ENCODE measurements at places on chromosomes 2 and 18.

- DNase-seq, result no peak
Measured at GRCh38 chr18:69786427-69786826, 161.2 kb downstream of the CD226 start.

- DNase-seq, result no peak
Measured at GRCh38 chr18:43009674-43010073, 105.8 kb downstream of the RIT2 start.

DNA sequence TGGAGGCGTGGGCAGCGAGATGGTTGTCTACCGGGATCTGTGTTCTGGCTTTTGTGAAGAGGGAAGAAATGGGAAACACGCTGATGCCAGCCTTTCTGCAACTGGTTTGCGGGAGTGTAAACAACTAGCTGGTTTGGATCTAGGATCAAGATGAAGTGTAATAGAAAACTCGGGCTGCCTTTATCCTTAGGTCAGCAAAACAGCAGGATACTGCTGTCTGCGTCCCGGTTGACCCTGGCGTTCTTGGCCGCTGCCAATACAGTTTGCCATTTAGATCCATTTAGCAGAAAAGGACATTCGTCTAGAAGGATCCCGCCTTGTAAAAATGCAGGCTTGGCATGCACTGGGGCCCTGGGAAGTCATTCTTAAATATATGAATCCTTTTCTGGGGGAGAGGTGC is 42.0 kb downstream of the RAB31 start:
- no peak for DNase-seq

DNA sequence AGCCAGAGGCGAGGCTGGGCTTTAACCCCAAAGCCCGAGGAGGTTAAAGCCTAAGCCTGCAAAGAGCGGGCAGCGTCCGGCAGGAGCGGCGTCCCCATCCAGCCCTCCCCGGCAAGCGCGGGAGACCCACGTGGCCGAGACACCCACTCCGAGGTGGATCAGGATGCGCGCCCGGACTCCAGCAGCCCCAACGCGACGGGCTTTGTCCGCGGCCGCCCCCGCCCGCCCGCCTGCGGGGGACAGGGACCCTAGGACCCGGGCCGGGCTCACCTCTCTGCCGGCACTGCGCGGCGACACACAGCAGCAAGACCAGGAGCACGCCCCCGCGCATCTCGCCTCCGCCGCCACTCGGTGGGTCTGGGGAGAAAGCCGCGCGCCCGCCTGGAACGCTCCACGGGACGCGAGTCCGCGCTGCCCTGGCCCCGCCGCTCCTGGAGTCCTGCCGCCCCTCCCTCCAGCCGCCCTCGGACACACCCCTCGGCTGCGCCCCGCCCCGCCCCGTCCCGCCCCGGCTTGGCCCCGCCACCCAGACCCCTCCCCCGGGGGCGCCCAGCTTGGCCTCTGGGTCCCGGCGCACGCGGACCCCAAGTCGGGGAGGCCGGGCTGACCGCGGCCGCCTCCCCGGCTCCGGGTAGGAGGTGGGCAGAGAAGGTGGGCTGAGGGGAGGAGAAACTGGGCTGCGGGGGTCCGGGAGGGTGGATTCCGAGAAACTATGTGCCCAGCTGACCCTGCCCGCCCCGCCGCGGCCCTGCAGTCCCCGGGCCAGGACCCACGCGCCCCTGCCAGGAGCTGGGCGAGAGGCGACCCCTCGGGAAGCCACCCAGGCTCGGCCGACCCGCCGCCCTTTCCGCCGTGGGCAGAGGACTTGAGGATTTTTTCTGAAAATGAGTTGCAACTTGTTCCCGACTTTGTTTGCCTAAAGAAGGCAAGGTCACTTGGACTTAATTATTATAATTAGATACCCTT is at the start of gene LAMA1:
TSS of gene LAMA1 (minus strand) at position 408 of the 966 bp plus-strand sequence. CDS start at position 331, 77 bp downstream.
- DNase-seq, result no peak

DNA sequence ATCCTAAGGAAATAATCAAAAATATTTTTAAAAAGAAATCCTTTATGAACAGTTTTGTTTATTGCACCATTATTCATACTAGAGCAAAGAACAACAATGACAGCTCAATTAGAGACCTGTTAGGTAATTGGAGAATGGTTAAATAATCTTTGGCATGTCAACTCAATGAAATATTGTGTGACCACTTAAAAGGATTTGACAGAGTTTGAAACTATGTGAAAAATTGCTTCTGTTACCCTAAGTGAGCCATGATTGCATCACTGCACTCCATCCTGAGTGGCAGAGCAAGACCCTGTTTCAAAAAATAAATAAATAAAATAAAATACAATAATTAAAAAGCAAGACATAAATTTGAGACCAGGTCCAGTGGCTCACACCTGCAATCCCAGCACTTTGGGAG is 66.1 kb upstream of the ATP8B1 start:
- DNase-seq, result no peak

DNA sequence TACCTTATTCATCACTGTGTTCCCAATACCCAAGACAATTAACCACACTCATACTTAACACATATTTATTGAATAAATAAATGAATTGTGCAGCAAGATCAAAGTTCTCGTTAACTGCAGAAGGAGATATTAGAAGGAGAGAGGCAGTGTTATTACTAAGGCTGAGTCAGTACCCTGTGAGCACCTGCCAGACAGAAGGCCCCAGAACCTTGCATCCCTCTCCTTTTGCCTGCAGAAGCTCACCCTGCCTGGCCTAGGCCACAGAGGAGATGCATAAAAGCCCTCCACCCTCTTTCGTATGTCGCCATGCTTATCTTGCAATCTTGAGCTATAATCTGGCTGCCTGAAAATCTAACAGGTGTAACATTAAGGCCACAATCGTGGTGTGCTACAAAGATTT is 20.5 kb upstream of the RNF149 start:
- DNase-seq, result no peak

DNA sequence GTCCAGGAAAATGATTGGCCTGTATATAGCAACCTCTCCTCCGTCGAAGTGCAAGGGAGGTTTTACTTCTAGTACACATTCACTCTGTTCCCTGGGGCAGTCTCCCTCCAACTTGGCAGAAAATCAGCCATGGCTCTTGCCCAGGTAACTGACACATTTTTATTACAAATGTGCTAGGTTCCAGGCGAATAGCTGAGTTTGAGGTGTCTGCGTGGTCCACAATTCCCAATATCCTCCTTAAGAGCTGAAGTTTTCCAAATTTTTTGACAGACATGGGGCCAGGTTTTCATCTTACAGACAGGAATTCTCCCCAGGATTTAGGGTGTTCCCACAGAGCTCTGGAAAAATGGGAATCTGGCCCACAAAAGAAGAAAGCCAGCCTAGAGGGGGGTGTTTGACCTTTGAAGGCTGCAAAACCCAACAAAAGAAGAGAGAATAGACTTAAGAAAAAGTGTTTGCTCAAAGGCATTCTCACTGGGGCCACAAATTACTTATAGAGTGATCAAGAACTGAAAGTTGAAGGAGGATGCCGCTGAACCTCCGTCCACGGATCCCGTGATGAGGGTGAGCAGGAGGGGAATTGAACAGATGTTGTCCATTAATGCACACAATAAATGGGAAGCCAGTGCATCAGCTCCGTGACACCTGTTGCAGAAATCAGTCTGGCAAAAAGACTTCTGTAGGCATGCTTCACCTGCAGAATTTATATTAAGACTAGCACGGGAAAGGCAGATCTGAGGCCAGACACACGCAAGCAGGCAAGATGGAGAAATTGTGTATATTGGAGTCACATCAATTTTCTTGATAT is 242.3 kb upstream of the COPS8 start:
- DNase-seq, result no peak

- DNase-seq, result peak; percentile 40
Measured at GRCh38 chr2:238280083-238280825, 8.2 kb downstream of the PER2 start.

DNA sequence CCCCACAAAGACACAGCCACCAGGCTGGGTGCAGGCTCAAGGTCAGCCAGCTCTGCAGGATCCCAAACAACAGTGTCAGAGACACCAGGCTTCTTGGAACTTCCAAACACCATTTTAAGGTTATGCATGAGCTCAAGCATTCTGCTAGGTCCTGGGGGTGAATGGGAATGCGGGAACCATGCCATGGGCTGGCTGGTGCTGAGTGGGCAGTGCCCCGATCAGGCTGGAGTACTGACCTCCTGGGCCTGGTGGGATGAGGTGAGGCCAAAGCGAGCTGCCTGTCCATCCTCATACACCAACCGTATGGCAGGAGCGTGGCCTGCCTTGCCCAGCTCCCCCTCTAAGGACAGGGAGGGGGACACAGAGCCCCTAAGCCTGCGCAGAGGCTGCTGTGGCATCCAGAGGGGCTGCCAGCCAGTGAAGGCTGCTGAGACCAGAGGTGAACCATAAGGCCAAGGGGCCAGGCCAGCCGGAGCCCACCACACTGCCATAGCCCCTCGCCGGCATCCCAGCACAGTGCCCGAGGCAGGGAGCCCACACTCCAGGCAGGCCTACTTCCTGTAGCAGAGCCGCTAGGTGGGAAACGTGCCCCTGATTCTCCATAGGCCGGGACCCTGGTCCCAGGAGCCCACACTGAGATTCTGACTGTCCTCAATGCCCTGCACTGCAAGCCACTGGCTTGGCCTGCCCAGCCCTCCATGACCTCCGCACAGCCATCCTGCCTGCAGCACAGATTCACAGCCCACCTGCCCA is 135.0 kb downstream of the HDAC4 start:
- DNase-seq, result no peak

GRCh38 chr2:158968396-158969161 is at the start of gene TANC1:
TANC1 (plus strand) TSS chr2:158968640; CDS start chr2:159065911, 97,271 bp downstream.
- DNase-seq, result peak; percentile 96

- DNase-seq, result no peak
Measured at GRCh38 chr2:180662941-180663471, 317.4 kb upstream of the UBE2E3 start.

- DNase-seq, result no peak
Measured at GRCh38 chr2:83972128-83972527, 487.0 kb downstream of the SUCLG1 start.

GRCh38 chr2:43011158-43011491 is 215.3 kb downstream of the ZFP36L2 start:
- no peak for DNase-seq

Measured in transverse colon (tissue), 4 donors.